Kidney capillary endothelial cell (primary cell): ENCODE measurements at places on chromosomes 1 and 21.

GRCh38 chr1:181310560-181310959, 172.8 kb upstream of the CACNA1E start:
- DNase-seq = no peak

DNA sequence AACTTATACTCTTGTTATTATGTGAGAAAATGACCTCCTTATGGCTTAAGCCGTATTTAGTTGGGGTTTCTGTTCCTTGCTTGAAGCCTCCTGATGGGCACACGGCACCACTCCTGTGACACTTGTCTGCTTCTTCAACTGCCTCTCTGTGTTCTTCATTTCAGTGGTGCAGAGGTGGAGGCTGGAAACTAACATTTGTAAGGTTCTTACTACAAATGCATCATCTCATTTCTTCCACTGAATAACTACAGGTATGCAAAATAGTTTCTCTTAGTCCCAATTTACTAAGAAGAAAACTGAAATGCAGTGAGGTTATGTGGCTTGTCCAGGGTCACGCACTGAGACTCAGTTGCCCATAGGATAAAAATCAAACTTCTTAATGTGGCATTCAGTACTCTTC, 23.6 kb upstream of the ZNF362 start:
- no peak for DNase-seq

DNA sequence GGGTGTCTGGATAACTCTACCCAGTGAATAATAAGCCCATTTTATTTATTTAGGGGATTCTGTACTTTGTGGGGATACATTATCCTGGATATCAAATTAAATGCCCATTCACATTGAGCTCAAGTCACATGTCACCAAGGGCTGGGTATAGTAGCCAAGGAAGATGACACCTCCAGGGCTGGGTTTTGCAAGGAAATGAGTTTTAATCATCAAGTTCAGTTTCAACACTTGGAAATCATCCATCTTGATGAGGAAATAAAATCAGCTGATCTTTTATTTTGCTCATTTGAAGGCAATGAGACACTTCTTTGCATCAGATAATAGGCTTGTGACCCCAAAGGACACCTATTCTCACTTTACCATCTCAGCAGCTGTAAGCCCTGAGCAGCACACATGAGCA, 80.0 kb upstream of the TNR start:
- no peak for DNase-seq

DNA sequence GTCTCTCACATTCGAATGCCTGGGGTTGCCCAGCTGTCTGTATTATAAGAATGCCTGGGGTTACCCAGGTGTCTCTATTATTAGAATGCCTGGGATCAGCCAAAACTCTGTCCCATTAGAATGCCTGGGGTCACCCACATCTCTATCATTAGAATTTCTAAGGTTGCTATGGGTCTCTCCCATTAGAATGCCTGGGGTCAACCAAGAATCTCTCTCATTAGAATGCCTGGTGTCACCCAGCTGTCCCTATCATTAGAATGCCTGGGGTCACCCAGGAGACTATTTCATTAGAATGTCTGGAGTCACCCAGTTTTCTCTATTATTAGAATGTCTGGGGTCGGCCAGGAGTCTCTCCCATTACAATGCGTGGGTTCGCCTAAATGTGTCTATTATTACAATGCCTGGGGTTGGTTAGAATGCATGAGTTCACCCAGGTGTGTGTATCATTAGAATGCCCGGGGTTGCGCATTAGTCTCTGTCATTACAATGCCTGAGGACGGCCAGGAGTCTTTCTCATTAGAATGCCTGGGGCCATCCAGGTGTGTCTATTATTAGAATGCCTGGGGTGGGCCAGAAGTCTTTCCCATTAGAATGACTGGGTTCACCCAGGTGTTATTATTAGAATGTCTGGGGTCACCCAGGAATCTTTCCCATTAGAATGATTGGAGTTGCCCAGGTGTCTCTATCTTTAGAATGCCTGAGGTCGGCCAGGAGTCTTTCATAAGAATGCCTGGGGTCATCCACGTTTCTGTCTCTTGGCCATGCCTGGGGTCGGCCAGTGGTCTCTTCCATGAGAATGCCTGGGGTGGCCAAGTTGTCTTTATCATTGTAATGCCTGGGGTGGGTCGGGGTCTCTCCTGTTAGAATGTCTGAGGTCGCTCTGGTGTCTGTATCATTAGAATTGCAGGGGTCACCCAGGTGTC, 59.6 kb downstream of the RNF187 start:
- DNase-seq = no peak

GRCh38 chr1:202575918-202576653, 134.2 kb downstream of the SYT2 start:
- DNase-seq = no peak

DNA sequence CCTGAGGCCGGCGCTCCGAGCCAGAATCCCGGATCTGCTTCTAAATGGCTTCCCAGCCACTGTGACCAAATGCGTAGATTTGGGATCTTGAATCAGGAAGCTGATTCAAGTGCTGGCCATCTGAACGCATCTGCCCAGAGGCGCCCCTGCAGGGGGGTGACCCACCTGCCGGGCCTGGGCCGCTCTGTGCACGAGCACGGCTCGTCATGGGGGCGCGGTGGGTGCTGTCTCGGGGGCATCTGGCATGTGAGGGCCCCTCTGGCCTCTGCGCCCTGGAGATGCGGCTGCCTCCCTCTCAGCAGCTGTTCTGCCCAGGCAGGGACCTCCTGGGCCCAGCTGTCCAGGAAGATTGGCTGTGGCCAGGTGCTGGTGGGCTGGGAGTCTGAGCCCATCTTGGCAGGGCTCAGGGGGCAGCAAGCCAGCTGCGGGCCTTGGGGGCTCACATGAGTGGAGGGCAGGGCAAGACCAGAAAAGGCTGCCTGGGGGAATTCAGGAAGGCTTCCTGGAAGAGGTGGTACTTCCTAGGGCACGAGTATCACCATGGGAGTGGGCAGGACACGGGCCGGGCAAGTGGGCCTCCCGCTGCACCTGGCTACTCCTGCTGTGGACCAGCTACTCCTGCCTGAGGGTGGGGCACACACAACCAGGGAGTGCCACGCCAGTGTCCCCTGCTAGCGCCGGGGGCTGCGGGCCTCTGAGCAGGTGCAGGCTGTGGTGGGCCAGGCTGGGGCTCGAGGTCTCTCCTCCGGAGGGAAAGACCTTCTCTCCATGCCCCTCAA, 25.1 kb downstream of the PLCH2 start:
- no peak for DNase-seq

DNA sequence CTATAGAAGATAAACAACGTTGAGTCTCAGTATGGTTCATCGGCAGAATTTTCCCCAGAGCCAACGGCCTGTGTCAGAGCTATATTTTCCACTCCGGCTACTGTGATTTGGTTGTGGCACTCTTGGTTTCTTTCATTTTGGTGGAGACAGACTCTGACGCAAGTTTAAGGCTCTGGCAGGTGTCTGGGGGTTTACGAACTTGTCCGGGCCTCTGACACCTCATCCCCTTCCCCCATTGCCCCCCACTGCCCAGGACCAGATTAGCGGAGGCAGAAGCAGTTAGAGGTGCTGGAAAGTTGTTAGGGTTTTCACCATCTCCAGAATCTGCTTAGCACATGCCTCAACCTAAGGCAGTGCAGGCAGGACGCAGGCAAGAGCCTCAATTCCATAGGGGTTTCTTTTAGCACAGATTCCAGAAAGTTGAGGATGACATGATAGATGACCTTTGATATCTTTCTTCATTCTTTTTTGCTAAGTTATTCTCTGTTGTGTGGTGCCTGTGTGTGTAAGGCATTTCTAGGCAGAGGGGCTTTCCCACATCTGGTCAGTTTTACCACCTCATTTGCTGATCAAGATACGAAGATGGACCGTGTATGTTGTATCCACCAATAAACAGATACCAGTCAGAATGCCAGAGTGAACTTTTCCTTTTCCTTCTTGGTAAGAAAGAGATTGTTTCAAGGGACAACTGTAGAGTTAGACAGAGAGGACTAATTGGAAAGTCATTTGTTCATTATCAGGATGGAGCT, 18.4 kb upstream of the IL10 start:
- no peak for DNase-seq

GRCh38 chr1:160149716-160150115, 1.7 kb upstream of the ATP1A4 start:
- DNase-seq = no peak

DNA sequence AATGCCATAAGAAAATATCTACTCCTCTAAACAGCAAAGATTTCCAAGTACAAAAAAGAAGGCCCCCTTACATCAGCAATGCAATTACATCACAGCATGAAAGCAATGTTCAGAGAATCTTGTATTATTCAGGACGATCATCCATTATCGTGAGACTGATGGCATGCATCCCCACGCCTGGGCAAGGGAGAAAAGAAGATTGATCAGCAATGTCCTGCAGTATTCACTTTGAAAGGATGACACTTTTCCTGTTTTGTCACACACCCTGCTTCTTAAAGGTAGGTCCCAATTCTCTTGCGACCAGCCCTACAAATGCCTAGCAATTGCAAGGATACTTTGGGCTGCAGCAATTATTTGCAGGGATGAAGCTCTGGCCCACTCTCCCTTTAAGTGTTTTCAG, 108.7 kb downstream of the TOMM20 start:
- no peak for DNase-seq

DNA sequence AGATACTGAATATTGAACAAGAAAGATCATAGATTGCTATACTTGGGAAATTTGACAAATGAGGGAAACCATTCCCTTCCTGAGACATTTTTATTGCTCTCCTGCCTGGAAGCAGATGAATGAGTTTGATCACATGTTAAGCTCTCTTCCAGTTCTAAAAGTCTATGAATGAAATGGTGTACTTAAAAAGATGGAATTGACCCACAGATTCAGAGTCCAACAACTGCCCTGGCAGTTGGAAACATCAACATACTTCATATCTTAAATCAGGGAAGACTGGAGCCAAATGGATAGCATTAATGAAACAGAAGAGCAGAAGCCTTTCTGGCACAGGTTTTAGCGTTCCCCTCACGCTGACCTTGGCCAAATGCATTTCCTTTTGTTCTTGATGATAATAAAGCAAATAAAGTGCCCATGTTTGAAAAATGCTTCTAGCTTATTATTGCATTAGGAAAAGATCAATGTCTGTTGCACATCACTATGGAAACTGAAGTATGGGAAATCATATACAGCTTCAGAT, 142.6 kb downstream of the ESRRG start:
- no peak for DNase-seq

DNA sequence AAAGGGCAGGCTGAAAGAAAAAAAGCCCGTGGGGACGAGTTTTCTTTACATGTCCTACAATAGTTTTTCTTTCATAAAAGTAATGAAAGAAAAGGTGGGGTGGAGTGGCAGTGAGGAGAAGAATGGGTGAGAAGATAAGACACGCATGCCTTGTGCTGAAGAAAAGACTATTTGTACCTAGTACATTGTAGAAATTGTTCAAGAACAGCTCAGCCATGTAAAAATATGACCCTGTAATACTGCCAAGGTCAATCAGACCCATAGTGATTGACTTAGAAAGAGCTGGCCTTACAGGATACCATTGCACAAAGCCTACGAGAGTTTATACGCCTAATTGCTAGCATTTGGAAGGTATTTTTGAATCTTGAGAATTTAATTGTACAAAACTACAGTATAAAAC, 126.0 kb upstream of the NRIP1 start:
- no peak for DNase-seq

DNA sequence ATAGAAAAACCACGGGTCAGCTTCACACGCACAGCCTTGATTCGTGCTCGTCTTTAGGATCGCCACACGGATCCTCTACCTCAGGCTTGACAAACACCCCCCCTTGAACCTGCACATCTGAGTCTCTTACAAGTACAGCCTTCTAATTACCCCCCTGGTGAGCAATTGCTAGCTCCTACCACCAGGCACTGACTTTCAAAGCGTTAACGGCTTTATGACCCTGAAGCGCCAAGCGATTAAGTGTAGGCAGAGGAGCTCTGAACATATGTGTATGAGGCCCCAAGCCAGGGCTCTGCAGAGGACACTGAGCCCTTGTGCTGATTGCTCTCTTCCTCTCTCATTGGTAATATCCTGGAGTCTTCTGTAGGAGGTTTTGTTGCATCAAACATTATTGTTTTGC, 55.7 kb upstream of the EPHA8 start:
- DNase-seq = no peak

- no peak for DNase-seq
These were observed 70.1 kb downstream of the ROR1 start for GRCh38 chr1:63843884-63844283.

GRCh38 chr1:231952154-231952553, 325.6 kb downstream of the DISC1 start:
- no peak for DNase-seq

DNA sequence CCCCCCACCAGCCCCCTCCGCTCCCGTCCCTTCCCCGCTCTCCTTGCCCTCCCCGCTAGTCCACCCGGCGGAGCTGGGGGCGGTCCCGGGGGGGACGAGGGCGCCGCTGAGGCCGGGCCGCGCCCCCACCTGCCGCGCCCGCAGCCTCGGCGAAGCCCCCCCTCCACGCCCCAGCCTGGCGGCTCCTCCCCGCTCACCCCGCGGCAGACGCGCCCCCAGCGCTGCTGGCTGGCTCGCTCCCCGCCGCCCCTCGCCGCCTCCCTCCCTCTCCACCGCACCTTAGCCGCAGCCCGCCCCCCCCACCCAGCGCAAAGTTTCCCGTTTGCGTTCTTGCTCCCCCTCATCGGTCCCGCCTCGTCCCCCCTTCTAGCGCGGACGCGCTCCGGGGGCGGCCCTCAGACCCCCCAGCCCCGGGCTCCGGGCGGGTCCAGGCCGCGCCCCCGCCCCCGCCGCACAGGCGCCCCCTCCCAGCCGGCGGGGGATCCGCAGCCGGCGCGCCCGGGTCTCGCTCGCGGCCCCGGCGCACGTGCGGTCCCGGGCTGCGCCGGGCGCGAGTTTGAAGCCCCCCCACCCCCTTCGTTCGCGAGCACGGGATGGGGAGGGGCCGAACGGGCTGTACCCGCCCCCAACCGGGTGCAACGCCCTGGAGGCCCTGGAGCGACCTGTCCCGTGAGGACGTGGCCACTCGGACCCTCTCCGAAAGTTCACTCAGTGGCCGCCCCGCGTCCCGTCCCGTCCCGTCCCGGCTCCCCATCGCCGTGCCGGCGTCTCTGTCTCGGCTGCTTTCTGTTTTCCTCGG, 623 bp downstream of the PTPRF start:
- no peak for DNase-seq

DNA sequence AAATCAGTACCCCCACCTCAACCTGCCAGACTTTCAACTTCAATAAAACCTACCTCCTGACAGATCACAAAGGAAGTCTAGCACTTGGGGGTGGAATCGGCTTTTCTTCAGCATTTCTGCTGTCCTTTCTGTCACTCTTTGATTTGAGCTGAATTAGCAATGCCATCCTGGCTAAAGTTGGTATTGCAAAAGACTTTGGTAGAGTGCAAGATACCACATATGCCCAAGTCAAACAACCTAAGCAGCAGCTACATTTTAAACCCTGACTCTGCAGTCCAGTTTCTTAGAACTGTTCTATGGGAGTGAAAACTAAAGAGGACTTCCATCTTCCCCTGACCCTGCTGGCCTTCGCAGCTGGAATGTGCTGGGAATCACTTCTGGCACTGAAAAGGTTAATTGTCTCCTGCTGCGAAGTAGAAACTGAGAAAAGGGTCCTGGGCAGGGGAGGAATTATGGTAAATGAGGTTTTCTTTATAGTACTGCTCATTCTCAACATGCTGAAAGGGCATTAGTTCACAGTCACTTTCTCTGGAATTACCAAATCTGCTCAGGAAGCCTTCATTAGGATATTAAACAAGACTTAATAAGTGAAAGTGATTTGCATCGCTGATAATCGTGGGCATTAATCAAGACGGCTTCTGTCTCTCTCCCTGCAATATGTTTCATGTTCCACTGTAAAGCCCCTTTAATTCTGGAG, 126.2 kb upstream of the SMYD2 start:
- DNase-seq = no peak

GRCh38 chr1:16926491-16927073, 4.9 kb downstream of the CROCC start:
- no peak for DNase-seq
